Left ventricle myocardium superior (tissue), 1 donor: ENCODE measurements at places on chromosomes 2 and 18. TPM values are rescaled to one million over a fixed set of nuclear protein-coding genes. Genes with fewer than 3 reads are reported as not detected.

DNA sequence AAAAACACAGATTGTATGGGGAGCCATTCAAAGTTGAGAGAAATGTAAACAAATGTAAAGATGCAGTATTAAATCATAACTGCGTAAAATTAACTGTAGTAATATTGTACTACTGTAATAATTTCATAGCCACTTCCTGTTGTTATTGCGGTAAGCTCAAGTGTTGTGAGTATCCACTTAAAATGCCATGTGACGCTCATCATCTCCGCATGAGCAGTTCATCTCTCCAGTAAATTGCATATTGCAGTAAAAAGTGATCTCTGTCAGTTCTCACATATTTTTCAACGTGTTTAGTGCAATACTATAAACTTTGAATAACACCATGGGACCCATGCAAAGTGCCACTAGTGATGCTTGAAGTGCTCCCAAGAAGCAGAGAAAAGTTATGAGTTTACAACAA, 41.8 kb upstream of the SP3 start:
- no peak for DNase-seq

DNA sequence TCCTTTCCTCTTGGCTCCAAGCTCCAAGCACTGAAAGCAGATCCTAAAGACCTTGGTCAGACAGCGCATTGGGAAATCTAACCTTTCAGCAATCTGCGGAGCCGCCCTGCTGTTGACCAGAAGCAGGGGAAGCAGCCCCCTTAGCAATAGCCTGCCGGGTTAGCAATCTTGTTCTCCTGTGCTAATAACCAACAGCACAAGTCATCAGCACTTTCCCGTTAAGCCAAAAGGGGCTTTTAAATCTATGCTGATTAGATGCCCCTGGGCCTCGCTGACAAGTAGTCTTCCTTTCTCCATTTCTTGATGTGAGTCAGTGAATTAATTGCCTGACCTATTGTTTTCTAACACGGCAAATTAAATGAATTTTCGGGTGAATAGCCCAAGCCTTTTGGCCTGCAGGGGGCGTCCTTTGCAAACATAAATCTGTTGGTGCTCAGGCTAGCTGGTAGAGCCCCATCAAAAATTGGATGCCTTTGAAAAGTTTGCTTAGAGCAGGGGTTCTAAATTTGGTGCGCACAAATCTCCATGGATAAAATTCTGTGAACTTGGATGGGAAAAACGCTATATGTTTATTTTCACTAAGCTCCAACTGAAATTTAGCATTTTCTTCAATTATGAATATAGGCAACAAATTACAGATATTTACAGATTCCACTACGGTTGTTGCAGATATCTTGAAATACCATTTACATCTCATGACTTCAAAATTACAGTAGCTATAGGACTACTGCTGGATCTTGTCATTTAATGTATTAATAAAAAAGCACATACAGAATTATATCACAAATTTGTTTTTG, 24.6 kb downstream of the MAIP1 start:
- peak; percentile 92 for DNase-seq

- DNase-seq, result no peak
These were observed 255.7 kb downstream of the DSEL start for GRCh38 chr18:67260841-67261240.

DNA sequence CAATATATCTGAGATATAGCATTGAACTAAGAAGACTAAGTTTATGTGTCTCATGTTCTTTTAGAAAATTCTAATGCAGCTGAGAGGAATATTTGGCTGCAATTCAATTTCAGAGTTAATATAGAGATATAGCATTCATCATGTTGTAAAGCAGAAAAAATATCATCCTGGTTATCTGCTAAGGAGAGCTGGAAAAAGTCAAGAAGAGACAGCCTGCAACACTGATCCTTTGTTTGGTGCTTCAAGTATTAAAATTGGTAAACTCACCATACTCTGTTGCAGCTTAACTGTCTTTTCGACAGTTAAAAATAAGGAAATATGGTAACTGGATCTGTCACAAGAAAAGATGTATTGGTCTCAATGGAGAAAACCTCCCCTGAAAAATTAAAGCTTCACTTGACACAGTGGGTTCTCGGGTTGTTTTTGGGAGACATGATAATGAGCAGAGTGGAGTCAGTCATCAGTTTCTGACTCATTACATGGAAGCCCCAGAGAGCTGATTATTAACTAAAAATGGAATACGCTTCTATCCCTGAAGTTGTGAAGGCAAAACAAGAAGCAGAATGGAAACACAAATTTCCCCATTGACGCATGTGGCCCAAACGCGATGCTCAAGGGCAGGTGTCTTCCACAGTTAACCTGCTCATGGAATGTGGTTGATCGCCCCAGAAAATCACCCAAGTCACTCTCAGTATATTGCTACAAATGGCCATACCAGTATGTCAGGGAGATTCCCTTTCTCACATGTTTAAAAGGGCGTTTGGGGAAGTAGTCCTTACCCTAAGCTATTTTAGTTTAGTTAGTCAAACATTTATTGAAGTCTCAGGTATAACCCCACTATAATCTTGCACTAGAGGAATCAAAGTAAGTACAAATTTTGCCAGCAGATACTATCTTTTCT, 8.2 kb downstream of the BCL2 start:
- DNase-seq, result no peak

GRCh38 chr2:157055660-157056199, 201.8 kb upstream of the GALNT5 start:
- DNase-seq, result no peak

DNA sequence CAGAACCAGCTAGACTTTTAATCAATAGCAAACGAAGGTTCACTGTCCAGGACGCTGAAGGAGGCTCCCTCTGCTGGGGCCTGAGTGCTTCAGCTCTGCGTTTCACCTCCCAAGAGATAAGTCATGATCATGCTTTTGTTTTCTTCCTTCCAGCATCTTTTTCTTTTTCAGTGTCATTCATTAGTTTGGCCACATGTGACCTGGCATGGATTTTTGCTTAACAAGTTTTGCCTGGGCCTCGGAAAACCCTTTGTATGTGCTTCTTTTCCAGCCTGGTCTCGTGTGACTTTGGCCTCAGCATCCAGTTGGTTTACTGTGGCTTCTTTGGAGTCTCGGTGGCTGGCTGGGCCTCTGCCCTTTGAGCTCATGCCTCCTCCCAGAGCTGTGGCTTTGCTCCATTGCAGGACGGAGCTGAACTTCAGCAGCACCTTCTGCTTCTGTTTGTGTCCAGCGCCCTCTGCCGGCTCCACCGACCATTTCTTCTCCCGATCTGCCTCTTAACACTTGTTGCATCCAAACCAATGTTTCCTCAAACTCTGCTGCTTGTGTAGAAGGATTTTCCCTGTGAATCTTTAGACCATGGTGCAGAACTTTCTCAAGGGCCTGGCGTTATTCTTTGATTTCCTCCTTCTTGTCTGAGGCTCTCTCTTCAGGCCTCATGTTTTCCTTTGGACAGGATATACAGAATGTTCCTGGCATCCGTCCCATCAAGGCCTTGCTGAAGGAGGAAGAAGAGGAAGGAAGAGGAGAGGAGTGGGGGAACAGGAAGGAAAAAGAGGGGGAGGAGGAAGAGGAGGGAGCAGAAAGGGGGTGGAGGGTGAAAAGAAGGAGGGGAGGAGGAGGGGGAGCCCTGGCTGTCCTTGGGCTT, 23.6 kb upstream of the HES6 start:
- peak; percentile 93 for DNase-seq

DNA sequence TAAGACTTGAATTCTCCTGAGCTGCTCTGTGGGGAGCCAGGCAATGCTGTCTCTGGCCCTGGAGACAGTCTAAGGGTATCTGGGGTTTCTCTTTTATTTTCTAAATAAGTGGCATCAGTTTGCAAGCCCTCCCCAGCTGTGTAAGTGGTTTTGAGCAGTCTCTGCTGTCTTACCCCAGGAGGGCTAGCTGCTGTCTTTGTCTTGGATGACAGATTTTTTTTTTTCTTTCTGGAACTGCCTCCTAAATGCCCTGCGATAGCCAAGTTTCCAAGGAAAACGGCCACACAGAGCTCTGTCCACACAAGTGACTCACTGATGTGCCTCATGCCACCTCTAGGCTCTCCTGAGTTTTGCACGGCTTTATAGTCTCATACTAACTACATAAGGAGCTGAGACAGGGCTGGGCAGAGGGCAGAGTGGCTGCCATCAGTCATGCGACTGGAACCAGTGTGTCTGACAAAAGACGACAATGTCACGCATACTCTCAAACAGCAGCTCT, 37.2 kb upstream of the THOC1 start:
- DNase-seq, result no peak

The ITPRIPL1 gene
- total RNA-seq, result 1.3 TPM

DNA sequence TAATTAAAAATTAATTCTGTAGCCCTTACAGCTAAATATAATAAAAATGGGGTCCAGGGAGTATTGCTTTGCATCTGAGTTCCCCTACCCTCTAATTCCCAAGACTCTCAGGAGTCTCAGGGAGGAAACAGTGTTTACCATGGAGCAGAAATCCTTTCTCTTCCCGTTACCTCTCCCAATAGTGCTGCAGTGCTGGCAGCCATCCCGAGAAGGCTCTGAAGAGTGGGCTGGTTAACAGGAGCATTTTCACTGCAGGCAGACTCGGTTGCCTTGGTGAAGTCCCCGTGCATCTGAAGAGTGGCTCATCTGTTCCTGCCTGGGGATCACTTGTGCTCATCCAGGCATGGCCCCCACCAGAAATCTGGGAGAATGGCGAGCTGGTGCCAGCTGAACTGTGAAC, 41.8 kb upstream of the TMEM178A start:
- peak; percentile 46 for DNase-seq

DNA sequence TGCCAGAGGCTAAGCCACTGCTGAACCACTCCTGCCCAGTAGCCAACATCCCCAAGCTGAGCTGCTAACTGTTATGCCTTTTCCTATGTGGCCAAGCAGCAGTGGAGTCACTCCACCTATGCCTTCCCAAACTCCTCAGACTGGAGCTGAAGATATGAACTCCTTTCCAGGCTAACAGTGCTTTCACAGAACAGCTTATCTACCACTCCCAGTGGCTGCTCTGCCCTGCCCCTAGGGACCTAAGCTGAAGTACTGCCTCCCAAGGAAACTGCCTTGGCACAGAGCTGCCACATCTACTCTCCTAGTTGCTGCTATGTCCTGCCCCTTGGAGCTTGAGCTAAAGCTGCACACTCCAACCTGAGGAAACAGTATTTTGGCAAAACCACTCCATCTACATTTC, 275.9 kb downstream of the RBM43 start:
- DNase-seq, result no peak

- no peak for DNase-seq
These were observed 141.2 kb downstream of the LRATD1 start for GRCh38 chr2:14773696-14774095.

- DNase-seq, result no peak
These were observed 140.0 kb downstream of the VAPA start for GRCh38 chr18:10053861-10054260.

The VIT gene
- total RNA-seq, result 13.3 TPM

The CRYGD gene
- total RNA-seq, result not detected

The LYPD6 gene
- 0.30 TPM for total RNA-seq

The IL1F10 gene
- not detected for total RNA-seq

The TMEM169 gene
- total RNA-seq, result 0.15 TPM

DNA sequence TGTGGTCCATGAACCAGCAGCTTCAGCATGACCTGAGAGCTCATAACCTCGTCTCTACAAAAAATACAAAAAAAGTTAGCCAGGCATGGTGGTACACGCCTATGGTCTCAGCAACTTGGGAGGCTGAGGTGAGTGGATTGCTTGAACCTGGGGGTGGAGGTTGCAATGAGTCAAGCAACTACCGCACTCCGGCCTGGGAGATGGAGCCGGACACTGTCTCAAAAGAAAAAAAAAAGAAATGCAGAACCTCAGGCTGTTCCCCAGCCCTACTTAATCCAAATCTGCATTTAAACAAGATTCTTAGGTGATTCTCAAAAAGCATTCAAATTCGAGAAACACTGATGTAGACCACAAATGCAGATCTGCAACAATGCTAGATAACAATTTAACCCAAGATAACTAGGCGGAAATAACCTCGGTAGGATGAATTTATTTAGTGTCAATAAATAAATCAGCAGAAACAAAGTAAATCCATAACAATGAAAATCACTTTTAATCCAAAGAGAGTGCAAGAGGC, 203.5 kb downstream of the SP3 start:
- no peak for DNase-seq

DNA sequence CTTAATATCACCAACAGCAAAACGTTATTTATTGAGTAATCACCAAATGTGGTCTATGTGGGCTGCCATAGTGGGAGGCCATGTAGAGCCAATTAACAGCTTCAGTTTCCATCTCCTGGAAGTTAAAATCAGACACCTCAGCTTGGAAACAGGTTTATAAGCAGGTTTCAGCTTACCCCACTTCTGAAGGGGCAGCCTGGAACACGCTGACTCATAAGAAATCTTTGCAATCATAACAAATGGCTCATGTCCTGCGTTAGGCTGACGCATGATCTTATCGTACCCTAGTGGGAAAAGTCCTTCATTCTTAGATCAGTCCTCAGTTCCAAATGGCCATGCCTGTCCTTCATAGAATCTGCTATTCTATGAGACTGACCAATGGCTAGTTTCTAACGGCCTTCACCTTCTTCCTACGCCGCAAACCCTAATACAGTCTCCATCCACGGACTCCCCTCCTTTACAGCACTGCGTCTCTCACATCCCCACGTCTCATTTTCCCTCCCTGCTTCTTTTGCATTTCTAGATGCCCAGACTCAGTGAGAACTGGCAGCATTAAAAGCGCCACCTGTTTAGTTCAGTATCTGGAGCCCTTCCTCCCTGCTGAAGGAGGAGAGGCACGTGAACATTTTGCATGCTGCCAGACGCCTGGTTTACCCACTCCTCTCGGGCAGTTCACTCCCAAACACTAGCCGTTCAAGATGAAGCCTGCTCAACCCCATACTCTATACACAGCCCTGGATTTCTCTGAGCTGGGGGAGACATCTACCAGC, 24.2 kb upstream of the BZW1 start:
- no peak for DNase-seq
